Hematopoietic multipotent progenitor cell (in vitro differentiated cells): ENCODE measurements at places on chromosomes 13 and 19.

- DNase-seq, result no peak
Measured at GRCh38 chr13:85497652-85498051, 301.6 kb downstream of the SLITRK6 start.

DNA sequence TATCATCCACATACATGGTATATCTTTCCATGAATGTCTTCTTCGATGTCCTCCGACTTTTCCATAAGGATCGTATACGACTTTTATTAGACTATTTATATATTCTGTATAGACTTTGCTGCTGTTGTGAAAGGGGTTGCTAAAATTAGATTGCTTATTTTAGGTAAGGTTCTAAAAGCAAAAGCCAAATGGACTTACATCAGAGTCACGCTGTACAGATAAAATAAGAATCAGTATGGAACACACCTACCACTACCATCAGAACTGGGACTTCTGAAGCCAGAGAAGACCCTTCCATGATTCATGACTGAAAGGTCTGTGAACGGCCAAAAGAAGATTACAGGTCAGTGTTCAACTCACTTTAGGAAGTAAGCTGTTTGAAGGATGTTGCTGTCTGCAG is 8.9 kb downstream of the ANKRD27 start:
- no peak for DNase-seq

- DNase-seq, result no peak
Measured at GRCh38 chr13:33174491-33174890, 111.1 kb downstream of the STARD13 start.

DNA sequence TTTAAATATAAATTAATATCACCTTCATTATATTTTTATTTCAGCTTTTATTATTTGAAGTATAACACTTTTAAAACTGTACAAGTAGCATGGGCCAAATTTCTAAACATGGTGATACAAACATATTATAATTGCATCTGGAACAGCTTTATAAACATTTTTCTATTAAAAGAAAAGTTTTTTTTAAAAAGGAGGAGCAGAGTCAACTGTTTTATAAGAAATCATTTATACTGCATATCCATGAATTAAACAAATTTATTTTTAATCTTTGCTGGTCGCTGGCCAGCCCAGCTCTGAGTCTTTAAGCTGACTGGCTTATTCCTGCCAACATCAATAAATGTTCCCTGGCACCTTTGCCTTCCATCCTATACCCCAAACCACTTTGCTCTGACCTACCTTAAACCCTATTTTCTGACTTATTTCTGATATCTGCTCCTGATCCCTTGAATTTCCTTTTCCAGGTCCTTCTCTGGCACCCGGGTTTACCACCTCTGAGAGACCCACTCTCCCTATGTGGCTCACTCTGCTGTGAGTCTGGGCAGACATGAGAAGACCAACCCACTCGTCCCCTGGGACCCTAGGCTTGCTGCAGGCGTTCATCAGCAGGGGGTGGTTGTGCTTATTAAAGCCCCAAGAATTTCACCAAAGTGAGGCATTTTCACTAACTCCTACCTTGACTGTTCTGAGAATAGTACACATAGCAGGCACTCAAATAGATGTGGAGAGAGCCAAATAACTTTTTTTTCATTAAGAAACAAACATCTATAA is 220.3 kb downstream of the KLF12 start:
- no peak for DNase-seq

GRCh38 chr13:48501705-48502104 is 31.2 kb downstream of the RCBTB2 start:
- DNase-seq, result no peak

GRCh38 chr19:41746593-41747227 is 8.6 kb upstream of the CEACAM6 start:
- peak; percentile 16 for DNase-seq
